ENCODE measurements at places on chromosomes 4 and X. TPM values are rescaled to one million over a fixed set of nuclear protein-coding genes. Genes with fewer than 3 reads are reported as not detected.

DNA sequence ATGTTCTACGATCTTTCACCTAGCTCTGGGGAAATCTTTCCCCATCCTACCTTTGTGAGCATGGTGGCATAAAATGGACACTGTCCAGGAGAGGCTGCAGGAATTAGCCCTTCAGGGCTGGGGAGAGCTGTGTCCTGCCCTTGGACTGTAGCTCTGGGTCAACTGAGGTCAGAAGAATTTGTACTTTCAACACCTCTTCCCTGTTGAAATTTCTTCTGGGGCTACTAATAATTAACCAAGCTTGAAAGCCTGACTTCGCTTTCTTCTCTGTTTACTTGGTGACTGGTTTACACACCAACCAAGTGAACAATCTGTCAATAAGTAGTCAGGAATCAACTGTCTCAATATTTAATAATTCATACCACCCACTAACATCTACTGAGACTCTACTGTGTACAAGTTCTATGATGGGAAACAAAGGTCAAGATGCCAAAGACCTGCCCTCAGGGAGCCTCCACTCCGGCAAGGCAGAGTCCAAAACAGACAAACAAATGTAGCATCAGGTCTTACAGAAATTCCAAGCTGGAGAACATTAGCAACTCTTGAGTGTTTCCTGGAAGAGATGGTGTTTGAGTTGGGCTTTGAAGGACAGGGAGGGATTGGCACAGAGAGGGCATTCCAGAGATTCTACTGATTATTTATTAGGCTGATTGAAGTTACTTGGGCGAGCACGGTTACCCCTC lies 113.1 kb downstream of the ENPP6 start:
- DNase-seq, result no peak

GRCh38 chrX:29617725-29618124 lies 597.6 kb upstream of the MAGEB2 start:
- no peak for DNase-seq

DNA sequence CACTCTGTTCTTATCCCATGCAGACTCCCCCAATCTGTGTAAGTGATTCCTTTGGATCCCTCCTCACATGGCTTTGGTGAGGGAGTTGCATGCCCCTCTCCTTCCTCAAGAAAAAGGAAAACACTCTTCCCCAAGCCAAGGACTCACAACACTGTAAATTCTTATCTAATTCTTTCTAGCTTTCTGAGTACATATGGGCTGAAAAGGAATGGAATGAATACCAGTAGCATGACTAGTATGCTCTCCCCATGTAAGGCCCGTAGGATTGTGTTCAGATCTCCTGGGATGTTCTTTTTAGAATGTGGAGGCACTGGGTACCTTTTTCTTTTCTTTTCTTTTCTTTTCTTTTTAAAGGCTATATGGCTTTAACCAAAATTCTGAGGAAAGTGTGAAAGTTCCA lies 17.0 kb upstream of the MAGED1 start:
- DNase-seq, result no peak

The SLC6A8 gene
- total RNA-seq, result 2.2 TPM

The TCEAL7 gene
- total RNA-seq, result not detected

GRCh38 chrX:39972340-39972739 lies 125.4 kb downstream of the BCOR start:
- no peak for DNase-seq

DNA sequence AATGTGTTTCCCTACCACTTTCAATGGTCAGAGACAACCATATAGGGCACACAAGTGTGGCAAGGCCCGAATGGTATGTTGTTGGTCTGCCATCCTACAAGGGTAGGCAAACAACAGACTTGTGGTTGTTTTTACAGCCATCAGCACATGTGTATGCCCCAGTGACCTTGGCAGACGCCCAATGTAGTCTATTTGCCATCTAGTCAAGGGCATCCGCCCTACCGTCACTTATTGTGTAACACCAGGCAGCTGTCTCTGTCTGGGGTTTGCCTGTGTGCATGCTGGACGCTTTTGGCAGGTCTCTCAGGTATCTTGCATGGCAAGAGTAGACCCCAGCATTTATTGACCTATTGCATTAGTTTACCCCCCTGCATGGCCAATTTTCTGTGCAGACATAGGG lies 1145.5 kb upstream of the POU3F4 start:
- no peak for DNase-seq

- no peak for DNase-seq
These were observed 124.9 kb upstream of the ZCCHC13 start for GRCh38 chrX:74179071-74179470.

The FAT1 gene
- 0.07 TPM for total RNA-seq

- DNase-seq, result no peak
These were observed 256.8 kb downstream of the DHRSX start for GRCh38 chrX:2243913-2244460.
